ENCODE measurements at places on chromosomes 2 and 18.
A peak's percentile ranks its signal among the peaks of the same experiment; 100 is the strongest.

DNA sequence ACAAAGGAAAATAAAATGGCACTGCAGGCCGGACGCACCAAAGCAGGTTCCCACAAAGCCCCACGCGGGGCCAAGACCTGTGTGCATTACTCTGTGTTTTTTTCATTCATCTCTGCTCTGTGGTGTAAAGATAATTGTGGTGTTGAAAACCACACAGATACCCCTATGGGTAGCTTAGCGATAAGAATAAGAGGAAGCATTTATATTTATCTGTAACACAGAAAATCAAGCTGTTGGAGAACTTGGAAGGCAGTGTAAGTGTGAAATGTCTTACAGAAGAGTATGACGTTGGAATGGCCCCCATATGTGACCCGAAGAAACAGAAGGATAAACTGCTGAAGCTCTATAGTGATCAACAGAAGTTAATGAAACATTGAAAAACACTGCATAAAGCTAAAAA lies 20.3 kb upstream of the MARCO start:
- DNase-seq: no peak

DNA sequence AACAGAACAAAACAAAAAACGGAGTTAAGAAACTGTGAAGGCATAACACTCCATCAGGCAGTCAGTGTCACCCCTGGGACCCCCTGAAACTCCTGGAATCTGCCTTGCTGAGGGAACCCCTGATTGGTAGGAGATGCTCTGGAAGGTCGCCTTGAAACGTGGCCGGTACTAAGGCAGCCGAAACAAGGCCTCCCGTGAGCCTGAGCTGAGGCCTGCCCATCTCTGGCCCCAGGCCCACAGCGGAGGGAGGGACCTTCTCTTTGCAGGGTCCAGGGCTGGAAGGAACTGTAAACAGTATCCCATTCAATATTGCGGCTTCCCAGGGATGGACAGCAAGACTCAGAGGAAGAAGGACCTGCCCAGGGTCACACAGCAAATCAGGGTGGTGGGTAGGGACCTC lies 155.7 kb downstream of the INHBB start:
- no peak for DNase-seq

GRCh38 chr2:159714247-159714930 lies 2.1 kb downstream of the MARCHF7 start:
- no peak for DNase-seq

- no peak for DNase-seq
Observed at GRCh38 chr2:238701341-238702206, 146.3 kb upstream of the TWIST2 start.

DNA sequence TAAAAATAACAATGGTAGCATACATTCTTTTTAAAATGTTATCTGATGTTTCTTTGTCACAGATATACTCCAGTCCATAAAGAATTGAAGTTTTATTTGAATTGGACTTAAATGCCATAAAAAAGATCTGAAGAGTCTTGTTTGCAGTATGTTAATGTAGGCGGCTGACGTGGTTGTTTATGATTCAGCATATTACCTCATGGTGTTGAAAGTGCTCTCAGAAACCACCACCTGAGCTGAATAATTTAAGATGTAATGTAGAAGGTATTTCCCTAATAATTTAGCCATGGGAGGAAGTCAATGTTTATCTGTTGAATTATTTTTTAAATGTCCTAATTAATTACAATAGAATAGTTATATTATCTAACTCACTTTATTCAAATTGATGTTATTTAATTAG lies 58.6 kb upstream of the CHN1 start:
- no peak for DNase-seq

GRCh38 chr2:14907014-14907612 lies 274.6 kb downstream of the LRATD1 start:
- peak; percentile 42 for DNase-seq

GRCh38 chr2:147603447-147603846 lies 241.4 kb upstream of the ACVR2A start:
- no peak for DNase-seq

GRCh38 chr2:81181845-81182244 lies 877.3 kb upstream of the LRRTM1 start:
- DNase-seq: no peak
